ENCODE measurements at places on chromosomes 3 and 15.

DNA sequence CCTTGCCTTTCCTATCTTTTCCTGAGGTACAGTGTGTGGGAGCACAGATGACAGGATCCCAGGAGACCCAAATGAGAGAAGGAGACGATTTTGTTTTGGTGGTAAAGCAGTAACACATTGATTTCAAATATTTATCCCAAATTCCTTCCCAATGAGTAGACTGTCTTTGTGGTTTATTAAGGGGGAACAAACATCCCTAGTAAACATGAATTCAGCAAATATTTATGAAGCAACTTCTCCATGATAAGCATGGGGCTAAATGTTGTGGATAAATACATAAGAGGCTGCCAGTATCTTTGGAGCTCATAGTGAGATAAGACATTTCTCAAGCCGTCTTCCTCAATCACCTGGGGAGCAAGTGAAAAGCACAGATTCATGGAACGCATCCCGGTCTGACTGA is 460.8 kb upstream of the CFAP20DC start:
- peak; percentile 9 for DNase-seq

- no peak for DNase-seq
Measured at GRCh38 chr3:146214493-146214892, 36.4 kb downstream of the PLSCR4 start.

DNA sequence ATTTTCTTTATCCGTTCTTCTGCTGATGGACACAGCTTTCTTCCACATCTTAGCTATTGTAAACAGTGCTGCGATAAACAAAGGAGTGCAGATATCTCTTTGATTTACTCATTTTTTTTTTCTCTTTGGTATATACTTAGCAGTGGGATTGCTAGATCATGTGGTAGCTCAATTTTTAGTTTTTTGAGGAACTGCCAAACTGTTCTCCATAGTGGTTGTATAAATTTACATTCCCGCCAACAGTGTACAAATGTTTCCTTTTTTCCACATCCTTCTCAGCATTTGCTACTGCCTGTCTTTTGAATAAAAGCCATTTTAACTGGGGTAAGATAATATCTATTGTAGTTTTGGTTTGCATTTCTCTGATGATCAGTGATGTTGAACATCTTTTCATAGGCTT is 196.8 kb upstream of the ZNF717 start:
- DNase-seq = no peak

DNA sequence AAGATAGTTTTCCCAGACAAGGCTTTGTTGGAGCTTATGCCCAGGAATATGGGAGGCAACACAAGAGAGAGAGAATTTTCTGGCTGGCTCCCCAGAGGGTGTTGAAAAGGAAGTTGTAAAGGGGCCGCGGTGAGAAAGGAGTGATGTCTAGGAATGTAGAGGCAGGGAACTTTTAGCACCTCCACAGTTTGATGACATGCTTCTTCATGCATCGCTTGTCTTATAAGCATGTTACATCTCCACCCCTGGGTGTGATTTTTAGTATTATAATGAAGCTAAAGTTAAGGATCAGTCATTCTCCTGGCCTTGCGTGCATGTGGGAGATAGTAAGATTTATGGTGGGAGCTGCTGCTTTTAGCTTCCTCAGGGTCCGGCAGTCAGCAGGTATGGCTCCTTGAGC is 32.8 kb upstream of the TF start:
- no peak for DNase-seq

DNA sequence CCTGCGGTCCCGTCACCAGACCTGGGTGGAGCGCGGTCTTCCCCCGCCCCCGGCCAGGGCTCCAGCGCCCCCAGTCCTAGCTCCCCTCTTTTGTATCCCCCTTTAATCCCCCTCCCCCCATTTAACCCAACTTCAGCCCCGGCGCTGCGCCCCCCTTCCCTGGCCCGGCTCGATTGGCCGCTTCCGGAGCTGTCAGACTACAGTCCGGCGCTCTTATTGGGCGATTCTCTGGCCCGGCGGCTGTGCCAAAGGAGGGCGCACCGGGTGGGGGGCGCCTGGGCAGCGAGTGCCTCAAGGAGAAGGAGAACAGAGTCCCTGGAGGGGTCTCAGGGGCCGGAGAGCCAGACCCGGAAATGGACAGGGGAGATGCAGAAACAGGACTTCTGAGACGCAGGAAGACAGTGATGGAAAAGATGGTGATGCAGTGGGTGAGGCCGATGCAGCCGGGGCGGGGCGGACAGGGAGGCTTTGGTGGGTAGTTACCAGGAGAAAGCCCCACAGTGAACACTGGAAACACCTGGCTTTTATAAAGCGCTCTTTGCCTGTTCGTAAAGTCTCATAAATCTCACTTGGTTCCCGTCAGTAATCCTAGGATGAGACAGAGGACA is 1.2 kb upstream of the ADCY5 start:
- no peak for DNase-seq

DNA sequence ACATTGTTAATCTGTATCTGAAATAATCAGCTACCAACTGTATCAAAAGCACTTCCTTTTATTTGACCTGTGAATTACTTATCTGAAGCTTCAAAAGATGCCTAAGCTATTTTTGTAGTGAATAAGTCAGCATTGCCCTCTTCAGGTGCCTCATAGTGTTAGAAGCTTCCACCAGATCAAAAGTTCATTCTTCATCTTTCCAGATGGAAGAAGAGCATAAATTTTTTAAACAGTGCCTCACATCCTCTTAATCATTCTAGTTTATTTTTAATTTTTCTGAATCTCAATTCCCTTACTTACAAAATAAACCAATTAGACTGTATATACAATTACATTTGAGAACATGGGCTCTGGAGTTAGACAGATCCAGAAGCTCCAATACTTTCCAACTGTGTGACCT is 65.0 kb downstream of the MYO5A start:
- no peak for DNase-seq

- peak; percentile 51 for DNase-seq
Measured at GRCh38 chr3:4939276-4939675, 40.0 kb upstream of the BHLHE40 start.

GRCh38 chr3:48697952-48698351 is 12.2 kb upstream of the NCKIPSD start:
- no peak for DNase-seq

DNA sequence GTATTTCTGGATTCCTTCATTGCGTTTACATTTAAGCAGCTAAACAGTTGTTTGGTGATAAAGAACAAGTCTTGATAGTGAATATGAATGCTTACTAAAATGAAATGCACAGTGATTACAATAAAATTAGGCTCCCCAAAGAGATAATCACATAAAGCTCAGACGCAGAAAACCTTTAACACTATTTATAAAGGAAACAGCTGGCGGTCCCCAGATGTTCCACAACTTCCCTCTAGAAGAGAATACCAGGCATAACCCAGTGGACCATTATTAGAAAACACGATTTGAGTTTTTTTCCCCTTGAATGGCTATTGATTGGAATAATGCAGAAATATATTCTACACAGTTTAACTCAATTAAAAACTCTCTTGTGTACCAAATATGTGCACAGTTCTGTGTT is 573.2 kb downstream of the DIPK2A start:
- no peak for DNase-seq

DNA sequence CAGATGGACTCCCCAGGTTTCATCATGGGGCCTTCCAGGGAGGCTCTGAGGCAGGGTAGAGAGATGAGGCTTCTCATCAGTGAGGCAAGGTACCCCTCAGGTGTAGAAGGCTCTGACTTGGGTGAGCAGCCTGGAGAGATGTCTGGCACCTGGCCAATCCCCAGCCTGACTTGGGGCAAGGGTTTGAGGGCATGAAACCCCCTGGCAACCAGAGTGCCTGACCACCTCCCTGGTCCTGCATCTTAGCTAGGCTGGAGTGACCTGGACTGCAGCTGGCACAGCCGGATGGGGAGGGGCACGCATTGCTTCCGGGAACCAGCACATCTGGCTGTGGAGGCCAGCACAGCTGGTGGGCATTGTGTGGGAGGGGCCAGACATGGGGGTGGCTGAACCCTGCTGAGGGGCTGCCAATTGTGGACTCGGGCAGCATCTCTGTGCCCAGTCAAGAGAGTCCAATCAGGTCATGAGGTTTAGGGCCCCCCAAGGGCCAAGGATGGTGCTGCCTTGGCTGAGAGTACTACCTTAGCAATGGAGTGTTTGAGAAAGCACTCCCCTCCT is 1.9 kb downstream of the ZBTB47 start:
- no peak for DNase-seq

DNA sequence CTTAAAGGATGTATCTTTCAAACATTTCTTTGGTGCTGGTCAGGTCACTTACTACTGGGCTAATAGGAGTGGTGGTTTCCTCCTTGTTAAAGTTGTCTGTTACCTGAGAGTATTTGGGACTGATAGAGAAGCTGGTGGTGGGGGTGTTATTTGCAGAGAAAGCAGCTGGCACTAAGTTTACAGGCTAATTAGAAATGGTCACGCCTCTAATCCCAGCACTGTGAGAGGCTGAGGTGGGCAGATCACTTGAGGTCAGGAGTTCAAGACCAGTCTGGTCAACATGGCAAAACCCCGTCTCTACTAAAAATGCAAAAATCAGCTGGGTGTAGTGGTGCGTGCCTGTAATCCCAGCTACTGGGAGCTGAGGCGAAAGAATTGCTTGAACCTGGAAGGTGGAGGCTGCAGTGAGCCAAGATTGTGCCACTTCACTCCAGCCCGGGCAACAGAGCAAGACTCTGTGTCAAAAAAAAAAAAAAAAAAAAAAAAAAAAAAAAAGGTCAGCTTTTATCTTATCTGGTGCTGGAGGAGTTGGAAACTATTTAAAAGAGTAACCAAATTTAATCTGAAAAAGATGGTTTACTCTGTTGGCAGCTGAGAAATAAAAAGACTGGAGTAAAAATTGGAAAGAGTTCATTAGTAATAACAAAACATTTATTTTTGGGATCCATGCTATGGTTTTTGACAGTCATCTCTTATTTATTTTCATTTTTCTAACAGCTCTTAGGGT is 332.6 kb downstream of the PTPRG start:
- DNase-seq = no peak

- no peak for DNase-seq
Measured at GRCh38 chr3:132289316-132289715, 27.9 kb upstream of the ACP3 start.

GRCh38 chr15:36977659-36978058 is 122.7 kb downstream of the MEIS2 start:
- no peak for DNase-seq

GRCh38 chr3:55085231-55085630 is 157.4 kb upstream of the LRTM1 start:
- DNase-seq = no peak

GRCh38 chr3:16243706-16244490 is 20.8 kb downstream of the DPH3 start:
- DNase-seq = peak; percentile 39

DNA sequence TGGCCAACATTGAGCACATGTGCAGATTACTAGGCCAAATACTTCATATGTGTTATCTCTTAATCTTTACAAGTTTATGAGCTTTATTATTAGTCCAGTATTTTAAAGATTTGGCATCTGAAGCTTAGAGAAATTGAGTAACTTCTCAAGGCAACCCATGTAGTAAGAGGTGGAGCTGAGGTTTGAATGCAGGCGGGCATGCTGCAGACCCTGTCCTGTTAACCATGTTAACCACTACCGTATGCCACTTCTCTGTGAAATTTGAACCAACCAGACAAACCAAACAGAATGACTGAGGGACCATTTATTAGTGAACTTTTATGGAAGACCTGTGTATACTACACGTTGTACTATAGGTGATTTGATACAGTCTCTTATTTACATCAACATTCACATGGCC is 49.7 kb downstream of the MEF2A start:
- DNase-seq = no peak

DNA sequence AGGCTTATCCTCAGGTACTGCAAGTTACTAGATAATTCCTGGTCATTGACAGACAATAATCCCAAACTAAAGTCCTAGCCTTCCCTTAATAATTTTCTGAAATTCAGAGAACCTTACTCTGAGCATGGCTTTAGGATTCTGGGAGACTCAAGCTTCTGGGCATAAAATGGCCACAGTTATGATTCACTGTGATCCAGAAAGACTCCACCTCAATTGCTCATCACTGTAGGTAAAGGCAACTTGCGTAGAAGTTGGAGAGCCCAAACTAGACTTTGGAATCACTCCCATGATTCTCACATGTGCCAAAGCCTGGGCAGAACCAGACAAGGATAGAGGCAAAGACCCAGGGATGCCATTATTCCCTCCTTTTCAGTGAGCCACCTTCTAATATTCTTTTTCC is 195.3 kb downstream of the OSBPL10 start:
- DNase-seq = no peak

GRCh38 chr3:11002371-11002807 is 9.8 kb downstream of the SLC6A1 start:
- DNase-seq = no peak

DNA sequence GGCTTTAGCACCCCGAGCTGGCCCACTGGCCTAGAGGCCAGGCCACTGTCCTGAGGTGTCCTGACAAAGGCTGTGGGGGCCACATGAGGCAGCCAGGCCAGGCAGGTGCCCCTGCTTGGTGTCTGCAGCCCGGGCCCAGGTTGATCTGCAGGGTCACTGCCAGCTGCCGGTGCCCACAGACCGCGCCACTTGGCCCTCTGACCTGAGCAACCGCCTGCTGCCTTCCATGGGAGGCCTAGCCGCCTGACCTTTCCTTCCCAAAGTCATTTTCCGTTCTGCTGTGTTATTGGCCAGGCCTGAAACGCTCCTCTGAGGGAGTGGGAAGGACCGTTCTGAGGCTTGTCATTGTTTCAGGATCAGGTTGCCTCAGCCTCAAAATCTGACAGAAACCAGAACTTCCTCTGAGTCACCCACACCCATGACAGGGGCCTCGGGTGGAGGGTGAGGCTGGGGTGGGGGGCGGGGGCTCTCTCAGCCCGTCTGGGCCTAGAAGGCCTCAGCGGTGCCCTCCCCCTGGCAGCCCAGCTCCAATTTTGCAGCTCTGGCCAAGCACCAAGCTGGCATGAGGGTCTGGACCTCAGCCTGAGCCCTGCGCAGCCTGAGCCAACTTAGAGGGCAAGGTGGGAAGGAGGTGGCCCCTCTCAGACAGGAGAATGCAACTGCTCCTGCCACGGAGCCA is 140.7 kb upstream of the MEF2A start:
- peak; percentile 83 for DNase-seq

DNA sequence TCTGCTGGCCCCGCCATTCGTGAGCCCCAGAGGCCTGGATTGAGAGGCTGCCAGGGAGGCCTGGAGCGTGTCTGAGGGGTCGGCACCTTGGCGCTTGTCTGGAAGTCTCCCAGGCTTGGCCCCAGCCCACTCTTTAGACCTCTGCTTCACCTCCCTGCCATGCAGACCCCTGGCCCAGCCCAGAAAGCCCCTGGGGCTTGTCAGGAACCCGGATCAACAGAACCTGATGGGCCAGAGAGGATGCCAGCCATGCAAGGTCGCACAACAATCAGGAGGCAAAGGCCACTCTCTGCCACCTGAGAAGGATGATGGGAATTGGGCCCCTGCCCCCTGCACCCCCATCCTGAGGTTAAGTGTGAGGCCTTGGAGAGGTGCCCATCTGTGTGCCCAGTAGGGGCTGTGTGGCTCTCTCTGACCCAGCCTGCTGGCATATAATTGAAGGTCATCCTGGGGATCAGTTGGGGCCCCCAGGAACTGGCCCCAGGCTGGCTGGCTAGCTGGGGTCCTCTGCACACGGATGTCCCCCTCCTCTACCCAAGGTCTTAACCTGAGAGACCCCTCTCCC is 103.3 kb upstream of the SLC6A6 start:
- no peak for DNase-seq
